ENCODE measurements at places on chromosomes 1 and 21. TPM values are rescaled to one million over a fixed set of nuclear protein-coding genes. Genes with fewer than 3 reads are reported as not detected.

GJA5 gene
- total RNA-seq: 1.4 TPM

LYPLA2 gene
- 107 TPM for total RNA-seq

CHIA gene
- total RNA-seq: not detected

NR1I3 gene
- 0.20 TPM for total RNA-seq

LCE1E gene
- total RNA-seq: not detected

SH2D5 gene
- total RNA-seq: 5.0 TPM

NBPF9 gene
- total RNA-seq: 31.2 TPM

C1QB gene
- not detected for total RNA-seq

ADARB1 gene
- 14.6 TPM for total RNA-seq

DNA sequence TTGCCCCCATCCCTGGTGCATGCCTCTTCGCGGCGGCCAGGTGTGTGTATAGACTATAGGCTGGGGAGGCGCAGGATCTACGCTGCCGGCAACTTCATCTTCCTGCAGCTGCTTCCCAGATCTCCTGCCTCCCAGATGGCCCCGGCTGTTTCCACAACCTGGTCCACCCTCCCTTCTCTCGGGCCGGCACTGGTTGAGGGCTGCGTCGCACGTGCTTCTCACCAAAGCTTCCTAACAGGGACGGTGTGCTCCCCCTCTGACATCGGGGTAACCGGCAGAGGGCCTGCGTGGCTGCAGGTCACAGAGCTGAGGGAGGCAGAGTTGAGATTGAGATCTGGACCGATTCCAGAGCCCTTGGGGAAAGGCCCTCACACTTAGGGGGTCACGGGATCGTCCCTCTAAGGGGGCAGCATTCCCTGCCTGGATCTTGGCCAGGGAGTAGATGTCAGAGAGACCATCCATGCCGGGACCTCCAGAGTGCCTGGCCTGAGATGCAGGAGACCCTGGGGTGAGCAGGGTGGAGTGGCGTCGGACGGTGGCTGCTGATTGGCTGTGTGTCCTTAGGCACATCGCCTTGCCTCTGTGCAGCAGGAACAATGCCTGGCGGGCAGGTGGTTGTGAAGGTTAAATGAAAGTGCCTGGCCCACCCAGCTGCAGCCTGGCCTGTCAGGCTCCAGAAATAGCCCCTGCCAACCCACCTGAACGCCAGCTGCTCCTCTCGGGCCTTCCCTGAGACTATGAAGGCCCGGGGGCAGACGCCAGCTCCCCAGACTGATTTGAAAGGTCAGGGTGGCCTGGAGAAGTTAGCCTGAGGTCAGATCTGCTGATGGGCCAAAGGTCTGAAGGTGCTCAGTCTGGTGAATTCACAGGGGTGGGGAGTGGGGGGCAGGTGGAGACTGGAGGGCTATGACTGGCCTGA, 6.1 kb upstream of the MASP2 start:
- DNase-seq: no peak

- peak; percentile 90 for DNase-seq
These were observed 277.0 kb downstream of the PTPRU start for GRCh38 chr1:29513357-29513756.

GRCh38 chr1:234555390-234556024, 54.5 kb downstream of the IRF2BP2 start:
- DNase-seq: no peak

- no peak for DNase-seq
These were observed 230.4 kb downstream of the SLC35F3 start for GRCh38 chr1:234134878-234135277.

DNA sequence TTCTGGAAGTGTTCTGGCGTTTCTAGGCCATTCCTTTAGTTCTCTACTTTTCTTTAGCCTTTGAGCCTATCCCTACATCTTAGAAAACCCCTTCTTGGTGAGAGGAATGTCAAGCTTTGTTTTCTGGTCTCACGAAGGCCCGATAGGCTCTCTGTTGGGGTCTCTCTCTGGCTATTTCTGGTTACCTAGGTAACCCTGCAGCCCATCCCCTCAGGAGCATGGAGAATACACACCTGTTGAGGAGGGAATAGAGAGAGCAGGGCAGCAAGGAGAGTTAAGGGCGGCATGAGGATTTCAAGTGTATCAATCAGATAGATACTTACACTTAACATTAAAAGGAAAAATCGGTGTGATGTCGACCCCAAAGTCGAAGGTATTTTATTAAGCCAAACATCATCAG, 45.7 kb downstream of the LRRC8D start:
- no peak for DNase-seq

GRCh38 chr1:171484760-171485374, 463 bp upstream of the PRRC2C start:
- no peak for DNase-seq

GRCh38 chr1:43565600-43566360, 35.1 kb downstream of the PTPRF start:
- peak; percentile 89 for DNase-seq

- DNase-seq: no peak
These were observed 5.3 kb upstream of the KIF17 start for GRCh38 chr1:20723159-20723536.

- no peak for DNase-seq
These were observed 59.3 kb upstream of the FBXO28 start for GRCh38 chr1:224054611-224055010.

DNA sequence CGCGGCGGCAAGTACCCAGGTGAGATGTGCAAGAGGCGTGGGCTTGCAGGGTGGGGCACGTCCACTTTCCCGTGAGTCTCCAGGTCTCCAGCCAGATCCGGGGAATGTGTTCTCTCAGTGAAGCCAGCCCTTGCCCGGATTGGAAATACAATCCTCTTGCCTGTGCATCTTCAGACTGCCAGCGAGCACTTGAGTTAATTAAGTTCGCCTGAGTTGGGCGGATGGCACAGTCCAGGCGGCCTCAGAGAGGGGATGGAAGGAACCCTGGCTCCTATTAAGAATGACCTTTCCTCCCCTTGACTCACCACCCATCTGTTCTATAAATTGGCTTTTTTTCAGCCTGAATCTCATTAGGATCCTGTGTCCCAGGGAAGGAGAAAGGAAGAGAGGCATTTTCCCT, 33.3 kb upstream of the CNTN2 start:
- DNase-seq: no peak

DNA sequence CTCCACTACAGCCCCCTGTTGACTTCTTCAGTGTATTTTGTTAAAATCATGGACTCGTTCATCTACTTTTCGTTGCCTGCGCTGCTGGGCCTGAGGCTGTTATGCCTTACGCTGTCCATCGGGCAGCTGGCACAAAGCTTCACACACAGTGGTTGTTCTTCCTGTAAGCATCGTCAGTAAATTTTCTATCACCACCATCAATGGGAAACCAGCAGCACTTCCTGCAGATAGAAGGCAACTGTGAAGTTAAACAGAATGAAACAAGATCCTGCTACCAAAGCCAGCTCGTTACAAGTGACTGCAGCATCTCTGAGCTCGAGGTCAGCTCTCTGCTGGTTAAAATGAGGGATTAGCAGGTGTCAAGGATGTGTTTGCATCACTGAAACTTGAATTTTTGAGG, 21.9 kb upstream of the PADI6 start:
- no peak for DNase-seq
